ENCODE measurements at places on chromosomes 1 and 21.

DNA sequence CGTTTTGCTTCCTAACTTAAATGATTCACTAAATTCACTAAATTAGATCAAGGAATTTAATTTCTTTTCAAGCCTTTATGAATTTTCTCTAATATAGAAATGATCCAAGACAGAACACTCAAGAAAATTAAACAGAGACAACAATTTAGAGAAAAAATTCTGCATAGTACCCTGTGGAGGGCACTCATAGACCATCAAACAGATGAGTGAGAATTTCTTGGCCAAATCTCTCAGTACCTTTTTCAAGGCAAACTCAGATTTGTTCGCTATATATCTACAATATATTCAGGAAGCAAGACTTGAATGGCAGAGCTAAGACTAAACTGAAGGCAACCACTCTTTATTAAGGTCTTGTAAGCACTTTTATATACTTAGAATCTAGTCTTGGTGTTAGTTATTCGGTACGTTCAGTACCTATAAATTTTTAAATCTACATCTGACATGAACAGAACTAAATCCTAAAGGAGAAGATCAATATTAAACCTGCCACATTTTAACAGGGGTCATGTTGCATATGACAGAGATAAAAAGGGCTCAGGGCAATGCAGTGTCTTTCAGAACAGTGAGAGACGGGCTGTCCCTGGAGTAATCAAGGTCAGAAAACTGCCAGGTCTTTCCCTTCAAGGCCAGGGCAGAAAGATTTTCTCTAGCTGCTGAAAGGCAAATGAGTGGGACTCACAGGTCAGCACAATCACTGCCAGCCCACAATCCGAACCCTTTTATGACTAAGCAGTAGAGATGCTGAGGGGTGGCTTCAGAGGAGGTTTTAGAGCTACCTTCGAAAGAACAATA, 118.8 kb upstream of the TMPRSS15 start:
- no peak for DNase-seq

DNA sequence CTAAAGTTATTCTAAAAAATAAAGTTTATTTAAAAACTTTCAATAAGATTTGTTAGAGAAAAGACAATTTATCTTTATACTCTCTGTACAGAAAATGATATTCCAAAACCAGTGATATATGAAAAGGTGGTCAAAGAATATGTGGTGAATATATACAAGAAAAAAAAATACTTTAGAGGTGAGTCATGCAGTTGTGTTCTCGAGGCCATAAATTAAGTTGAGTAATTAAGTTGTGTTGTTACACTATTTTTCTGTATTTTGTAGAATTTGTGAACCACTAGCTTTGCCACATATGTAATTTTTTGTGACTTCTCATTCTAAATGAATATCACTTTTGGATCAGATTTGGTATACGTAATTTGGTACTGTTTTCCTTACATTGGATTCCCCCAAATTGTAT, 23.6 kb upstream of the DUSP10 start:
- DNase-seq: no peak

- DNase-seq: no peak
Measured at GRCh38 chr1:63909526-63909925, 135.7 kb downstream of the ROR1 start.

DNA sequence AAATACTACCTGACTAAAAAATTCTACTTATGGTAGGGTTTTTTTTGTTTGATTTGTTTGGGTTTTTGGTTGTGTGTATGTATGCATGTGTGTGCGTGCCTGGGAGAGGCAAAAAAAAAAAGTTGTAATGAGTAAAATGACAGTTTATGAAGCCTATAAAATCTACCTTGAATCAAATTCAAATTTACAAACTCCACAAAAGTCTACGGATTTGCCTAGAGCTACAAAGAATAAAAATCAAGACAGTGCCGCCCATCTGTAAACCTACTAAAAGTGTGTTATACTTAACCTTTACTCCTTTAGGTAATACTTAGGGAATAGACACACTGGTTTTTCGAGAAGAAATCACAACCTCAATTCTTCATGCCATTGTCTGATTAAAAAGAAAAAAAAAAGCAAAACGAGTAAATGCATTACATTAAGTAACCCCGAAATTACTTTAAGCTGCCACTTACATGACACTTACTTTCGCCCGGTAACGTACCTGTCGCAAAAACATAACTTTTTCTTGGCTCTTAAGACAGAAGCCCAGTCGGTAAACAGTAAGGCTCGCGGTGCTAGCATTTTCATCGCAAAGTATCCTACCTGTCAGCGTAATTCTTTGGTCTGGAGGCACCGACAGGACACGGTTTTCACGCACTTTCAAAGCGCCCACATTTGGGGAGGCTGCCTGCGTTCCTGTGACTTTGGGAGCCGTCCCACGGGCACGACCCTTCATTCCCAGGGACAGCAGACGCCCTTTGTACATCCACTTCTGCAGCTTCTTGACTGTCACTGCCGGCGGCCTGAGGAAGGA, 951 bp downstream of the SYDE2 start:
- no peak for DNase-seq

DNA sequence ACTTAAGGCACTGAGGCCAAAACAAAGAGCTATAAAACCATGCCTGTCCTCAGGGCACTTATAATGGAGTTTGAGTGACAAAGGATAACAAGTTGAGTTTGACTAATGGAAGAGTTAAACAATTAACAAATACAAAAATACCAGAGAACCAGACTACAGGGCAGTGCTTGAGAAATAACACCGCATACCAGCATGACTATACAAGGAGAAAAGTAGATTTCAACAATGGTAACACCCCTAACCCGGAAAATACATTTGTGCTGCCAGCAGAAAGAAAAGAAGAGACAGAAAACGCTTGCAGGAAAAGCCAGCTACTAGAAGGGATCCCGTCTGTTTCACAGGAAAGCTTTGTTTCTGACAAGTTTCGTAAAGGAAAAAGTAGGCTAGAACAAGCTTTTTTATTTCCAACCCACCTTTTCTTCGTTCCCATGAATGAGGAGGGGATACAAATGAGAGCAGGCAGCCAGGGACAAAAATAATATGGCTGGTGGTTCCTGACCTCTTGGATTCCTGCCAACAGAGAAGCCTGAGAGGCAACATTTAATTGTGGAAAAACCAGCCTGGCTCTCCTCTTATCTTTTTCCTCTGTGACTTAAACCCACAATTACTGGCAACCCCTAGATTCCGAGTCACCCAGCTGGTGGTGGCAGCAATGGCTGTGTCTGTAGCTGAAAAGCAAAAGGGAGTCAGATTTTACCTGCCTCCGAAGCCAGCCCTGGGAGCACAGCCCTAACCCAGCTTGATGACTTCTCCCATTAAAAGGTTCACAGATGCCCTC, 56.5 kb downstream of the WLS start:
- no peak for DNase-seq

DNA sequence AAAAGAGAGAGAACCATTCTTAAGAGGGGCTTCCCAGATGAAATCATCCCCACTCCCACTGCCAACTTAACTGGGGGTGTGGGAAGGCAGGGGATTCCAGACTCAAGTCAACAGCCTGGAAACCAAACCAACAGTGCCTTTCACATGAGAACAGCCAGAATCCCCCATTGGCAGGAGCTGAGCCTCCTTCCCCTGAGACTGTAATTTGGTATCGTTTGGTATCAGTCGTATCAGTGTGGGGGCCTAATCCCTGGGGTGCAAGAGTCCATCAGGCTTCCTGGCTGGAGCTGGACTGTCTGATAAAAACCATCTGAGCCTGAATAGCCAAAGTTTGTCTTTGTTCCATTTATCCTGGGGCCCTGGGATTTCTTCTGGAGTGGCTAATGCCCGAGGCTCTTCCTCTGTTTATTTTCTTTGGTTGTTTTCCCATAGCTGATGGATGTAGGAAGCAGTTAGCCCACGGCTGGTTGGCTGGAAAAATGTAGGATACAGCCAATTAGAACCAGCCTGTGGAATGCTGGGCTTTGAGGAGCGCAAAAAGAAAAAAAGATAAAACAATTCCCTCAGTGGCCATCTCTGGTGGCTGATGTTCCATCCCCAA, 84.6 kb downstream of the LAMC2 start:
- no peak for DNase-seq

- DNase-seq: no peak
Measured at GRCh38 chr1:100972185-100972584, 53.4 kb downstream of the DPH5 start.

DNA sequence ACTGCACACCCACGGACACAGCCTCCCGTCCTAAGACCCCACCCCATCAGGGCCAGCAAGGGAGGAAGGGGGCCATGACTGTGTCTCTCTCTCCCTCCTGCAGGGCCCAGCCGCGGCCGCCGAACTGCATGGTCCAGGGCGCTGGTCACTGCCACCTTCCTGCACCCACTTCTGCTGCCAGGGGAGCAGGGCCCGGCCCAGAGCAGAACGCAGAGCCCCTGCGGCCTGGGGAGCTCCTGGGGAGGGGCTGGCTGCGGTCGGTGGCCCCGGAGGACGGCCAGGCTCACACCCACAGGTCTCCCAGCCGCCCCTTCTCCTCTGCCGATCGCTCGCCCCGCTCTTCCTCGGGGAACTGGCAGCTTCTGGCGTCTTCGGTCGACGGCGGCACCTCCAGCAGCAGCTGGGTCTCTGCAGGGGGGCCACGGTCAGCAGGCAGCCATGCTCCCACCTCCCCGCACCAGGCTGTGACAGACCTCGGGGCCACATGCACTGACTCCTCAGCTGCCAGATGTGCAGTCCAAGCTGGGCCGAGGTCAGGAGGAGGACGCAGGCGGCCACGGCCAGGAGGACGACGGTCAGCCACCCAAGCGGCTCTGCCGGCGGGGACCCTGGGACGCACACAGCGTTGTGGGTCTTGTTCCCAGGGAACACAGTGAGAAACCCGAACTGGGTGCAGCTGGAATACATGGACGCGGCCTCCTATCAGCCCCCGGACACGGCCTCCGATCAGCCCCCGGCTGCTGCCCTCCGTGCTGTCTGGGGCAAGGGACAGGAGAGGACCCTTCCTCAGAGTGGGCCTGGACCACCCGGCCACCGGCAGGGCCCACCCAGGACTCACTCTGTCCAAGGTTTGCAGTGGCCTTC, 2.6 kb downstream of the TNFRSF18 start:
- DNase-seq: no peak

GRCh38 chr1:71414179-71414578, 333.3 kb upstream of the ZRANB2 start:
- no peak for DNase-seq

DNA sequence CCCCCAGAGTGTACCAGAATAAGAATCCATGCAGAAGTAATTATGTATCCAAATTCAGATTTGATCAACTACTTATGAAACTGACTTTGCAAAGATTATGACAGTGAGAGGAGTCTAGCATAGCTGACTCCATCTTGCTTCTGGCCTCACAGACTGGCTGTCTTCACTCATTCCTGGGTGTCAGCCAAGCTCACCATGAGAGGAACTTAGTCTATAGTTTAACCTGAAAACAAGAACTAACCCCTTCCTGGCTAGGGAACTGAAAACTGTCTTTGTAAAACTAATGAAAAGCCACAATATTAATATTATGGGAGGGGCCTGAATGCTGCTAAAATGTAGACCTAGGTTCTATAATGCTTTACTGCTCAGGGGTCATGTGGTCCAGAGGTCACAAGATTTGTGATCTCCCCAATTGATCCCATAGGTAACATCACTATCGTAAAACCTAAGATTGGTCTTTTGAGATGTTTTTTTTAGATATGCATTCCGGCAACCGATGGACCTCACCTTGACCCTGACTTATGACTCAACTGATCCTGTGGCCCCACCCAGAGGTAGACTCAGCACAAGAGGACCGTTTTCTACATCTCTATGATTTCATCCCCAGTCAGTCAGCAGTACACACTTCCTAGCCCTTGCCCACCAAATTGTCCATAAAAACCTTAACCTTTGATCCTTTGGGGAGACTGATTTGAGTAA, 55.2 kb downstream of the ATP1B1 start:
- DNase-seq: no peak

DNA sequence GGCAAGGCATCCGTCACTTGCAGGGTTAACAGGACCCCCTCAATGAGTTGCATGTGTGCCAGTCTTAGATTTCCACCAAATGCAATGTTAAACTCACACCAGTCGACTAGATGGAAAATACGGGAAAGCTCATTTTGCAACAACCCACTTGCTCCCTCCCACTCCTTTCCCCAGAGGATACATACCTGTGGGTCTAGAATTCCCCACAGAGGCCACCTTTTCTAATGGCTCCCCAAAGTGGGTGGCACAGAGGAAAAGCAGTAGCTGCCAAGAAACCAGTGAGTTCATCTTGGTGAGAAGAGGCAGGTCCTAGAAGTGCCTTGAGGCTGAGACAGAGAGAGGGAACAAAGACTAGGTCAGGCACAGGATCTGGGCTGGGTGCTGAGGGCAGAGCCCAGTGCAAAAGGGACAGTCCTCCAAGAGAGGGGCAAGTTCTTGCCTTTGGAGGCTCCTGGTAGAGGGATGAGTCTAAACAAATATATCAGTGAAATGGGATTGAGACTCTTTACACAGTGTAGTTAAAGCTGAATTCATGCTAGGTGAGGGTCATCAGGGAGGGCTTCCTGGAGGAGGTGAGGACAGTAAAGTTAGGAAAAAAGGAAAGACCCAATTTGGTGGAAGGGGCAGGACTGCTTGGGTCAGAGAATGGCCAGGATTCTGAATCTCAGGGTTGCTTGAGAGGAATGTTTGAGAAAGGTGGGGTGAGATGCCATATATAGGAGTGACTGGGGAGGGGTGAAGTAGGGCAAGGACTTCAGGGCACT, 3.5 kb downstream of the KISS1 start:
- no peak for DNase-seq

GRCh38 chr1:152968248-152968647, 2.2 kb upstream of the SPRR4 start:
- no peak for DNase-seq

DNA sequence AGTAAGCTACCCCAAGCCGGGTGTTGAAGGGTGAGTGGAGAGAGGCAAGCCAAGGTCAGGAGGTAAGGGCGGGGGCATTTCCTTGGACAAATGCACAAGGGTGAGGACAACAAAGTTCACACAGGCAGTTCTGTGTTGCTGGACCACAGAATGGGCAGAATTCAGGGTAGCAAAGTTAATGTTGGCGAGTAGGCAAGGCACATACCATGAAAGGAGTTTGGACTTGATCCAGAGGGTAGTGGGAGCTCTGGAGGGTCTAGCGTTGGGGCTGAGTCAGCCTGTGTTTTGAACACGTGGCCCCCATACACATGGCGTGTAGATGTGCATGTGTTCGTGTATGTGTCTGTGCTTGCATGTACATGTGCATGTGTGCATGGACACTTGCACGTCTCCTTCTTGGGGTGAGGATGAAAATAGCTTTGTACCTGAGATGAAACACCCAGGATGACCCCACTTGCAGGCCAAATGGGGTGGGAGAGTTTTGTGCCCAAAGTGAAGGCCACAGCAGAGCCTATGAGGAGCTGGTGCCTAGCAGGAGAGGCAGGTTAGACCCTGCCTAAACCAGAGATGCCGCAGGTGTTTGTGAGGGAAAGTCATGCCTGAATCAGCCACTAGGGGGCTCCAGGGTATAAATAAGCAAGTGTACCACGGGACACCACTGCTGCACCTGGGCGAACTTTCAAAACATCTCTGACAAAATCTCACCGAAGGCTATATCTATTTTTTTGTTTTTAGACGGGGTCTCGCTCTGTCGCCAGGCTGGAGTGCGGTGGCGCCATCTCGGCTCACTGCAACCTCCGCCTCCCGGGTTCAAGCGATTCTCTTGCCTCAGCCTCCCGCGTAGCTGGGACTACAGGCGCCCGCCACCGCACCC, 21.8 kb downstream of the SLC27A3 start:
- DNase-seq: peak; percentile 86

- DNase-seq: no peak
Measured at GRCh38 chr1:220222939-220223338, 49.3 kb downstream of the RAB3GAP2 start.

GRCh38 chr1:222242492-222242891, 305.4 kb downstream of the HHIPL2 start:
- no peak for DNase-seq

All from liver (tissue), 10 donors.